Spinal cord (tissue), 10 donors: ENCODE measurements at places on chromosomes 11 and 22. TPM values are rescaled to one million over a fixed set of nuclear protein-coding genes. Genes with fewer than 3 reads are reported as not detected.

- no peaks in the 10 kb centered on the region for H3K4me1 ChIP-seq
- DNase-seq: no peak
- H3K27me3 ChIP-seq: no peaks in the 10 kb centered on the region
- H3K36me3 ChIP-seq: no peaks in the 10 kb centered on the region
Observed at GRCh38 chr11:74297484-74297883, 14.0 kb downstream of the P4HA3 start.

DNA sequence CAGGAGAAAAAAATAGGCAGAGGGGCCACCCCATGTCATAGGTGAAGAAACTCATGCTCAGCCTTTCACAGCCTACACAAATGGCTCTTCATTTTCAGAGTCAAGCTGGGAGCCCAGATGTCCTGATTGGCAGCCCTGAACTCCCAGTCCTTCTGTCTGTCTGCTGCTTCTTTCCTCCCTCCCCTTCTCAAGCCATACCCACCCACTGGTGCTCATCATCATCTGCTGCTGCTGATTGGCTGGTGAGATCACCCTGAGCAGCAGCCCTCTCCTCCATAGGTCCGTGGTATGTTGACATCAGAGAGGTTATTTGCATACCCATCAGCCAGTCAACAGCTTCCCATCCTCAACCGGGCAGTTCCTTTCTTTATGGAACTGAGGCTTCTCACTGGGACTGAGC lies 46.1 kb upstream of the PRDM11 start:
- no peak for DNase-seq
- no peaks in the 10 kb centered on the region for H3K36me3 ChIP-seq
- H3K27ac ChIP-seq: no peak overlapping the region
- H3K4me3 ChIP-seq: no peak overlapping the region

- H3K36me3 ChIP-seq: no peaks in the 10 kb centered on the region
- no peak for DNase-seq
- H3K4me1 ChIP-seq: no peaks in the 10 kb centered on the region
- H3K4me3 ChIP-seq: no peak overlapping the region
- H3K27me3 ChIP-seq: no peaks in the 10 kb centered on the region
Observed at GRCh38 chr11:111627591-111627990, 25.3 kb downstream of the SIK2 start.

The ASCL2 gene
- 0.20 TPM for total RNA-seq

The APOL3 gene
- total RNA-seq: 5.5 TPM

The SLC1A2 gene
- total RNA-seq: 270 TPM

The C11orf16 gene
- total RNA-seq: not detected

The OR10D3 gene
- total RNA-seq: not detected
